ENCODE measurements at places on chromosomes 1 and 21.
A peak's percentile ranks its signal among the peaks of the same experiment; 100 is the strongest.

GRCh38 chr1:185108321-185108720, 48.4 kb downstream of the TRMT1L start:
- no peak for DNase-seq

GRCh38 chr1:230823931-230824381, 44.4 kb downstream of the C1orf198 start:
- DNase-seq = no peak

DNA sequence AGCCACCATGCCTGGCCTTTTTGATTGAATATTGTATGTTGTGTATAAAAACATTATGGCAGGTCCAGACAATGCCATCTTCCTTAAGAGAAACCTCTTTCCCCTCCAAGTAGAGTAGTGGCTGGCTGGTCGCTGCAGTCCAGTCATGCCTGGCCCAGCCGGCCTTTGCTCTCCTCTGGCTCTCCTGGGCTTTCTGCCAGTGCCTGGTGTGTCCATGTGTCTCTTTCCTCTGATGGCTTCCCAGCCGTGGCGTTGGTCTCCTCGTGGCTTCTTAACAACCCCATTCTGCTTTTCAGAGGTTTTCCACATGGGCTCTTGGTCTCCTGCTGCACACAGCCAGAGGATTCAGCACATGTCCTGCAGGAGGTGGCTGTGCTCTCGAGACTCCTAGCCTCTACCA, 58.7 kb downstream of the DIP2A start:
- DNase-seq = no peak

DNA sequence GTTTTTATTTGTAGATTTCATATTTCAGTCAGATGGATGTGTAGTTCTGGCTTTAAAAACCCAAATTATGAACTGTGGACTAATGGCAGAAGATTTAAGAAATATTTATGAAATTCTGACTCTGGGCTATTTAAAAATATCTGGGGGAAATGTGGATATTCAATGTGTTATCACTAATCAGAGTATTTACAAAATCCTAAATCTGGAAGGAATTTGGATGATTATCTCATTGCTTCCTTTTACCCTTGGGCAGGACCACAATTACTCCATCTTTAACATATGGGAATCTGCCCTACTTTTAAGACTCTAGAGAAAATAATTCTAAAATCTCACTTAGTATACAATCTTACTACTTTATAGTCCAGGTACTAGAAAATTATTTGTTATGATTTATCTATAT, 203.2 kb downstream of the PDE4B start:
- DNase-seq = no peak

- no peak for DNase-seq
These were observed 210.0 kb downstream of the PLA2G4A start for GRCh38 chr1:187038784-187039183.

- DNase-seq = no peak
These were observed 11.8 kb upstream of the RPL5 start for GRCh38 chr1:92820024-92820423.

GRCh38 chr1:199742547-199742946, 285.0 kb upstream of the NR5A2 start:
- no peak for DNase-seq

- no peak for DNase-seq
These were observed 98.1 kb upstream of the NRIP1 start for GRCh38 chr21:15162921-15163320.

DNA sequence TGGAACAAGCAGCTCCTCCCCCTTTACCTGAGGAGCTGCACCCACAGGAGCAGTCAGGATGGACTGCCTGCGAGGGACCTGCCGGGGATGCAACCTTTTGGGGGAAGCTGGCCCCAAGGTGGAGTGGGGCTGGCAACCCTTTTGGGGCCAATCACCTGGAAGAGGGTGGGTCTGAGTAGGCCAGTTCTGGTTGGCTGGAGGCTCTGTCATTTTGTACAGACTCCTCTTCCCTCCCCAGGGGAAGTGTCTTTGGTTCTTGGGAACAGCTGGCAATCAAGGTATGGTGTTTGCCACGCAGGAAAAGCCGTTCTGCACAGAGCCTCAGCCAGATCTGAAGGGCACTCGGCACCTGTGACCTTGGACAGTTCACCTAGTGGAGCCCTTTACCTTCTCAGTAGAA, 280 bp upstream of the A3GALT2 start:
- DNase-seq = no peak

DNA sequence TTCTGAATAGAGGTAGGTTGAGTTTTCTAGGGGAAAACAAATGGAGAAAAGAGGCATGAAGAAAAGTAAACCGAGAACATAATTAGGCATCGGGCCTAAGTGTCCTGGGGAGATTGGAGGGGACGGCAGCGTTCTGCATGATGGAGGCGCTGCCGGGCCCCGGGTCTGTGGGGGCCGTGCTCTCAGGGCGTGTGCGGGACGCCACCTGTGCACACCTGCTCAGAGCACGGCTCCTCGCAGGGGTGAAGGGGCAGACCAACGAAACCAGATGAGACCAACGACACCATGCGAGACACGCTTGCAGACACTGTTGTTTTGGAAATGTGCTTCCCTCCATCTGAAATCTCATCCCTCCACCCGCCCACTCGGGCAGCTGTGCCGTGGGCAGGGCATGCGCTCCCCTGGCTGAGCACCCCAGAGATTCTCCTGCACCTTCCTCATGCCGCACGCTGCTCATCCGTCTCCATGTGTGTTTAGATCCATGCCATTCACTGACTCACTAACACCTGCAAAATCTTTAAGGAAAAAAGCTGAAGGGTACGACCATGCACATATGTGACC, 28.2 kb upstream of the TRAPPC10 start:
- no peak for DNase-seq

- no peak for DNase-seq
These were observed 11.6 kb upstream of the ZNF697 start for GRCh38 chr1:119659628-119660027.

DNA sequence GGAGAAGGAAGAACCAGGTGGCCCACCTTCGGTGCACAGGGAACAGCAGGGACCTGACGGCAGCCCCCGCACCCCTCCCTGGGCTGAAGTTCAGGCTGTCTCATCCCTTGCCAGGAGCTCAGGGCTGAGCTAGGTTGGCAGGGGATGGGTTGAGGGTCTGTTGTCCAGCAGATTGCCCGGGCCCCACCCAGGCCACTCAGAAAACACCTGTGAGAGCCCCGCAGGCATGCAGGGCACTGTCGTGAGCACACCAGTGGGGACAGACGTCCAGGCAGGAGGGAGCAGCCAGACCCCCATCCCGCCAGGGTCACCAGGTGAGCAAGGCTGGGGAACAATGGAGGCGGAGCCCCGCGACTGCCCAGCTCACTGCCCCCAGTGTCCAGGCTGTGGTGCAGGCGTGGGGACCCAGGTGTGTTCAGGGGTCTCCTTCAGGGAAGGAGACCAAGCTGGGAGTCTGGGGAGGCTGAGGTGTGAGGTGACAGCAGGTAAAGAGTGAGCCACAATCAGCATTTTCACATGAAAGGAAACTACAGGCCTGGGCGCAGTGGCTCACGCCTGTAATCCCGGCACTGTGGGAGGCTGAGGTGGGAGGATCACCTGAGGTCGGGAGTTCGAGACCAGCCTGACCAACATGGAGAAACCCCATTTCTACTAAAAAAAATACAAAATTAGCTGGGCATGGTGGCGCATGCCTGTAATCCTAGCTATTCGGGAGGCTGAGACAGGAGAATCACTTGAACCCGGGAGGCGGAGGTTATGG, 9.4 kb upstream of the SAMD11 start:
- no peak for DNase-seq

GRCh38 chr1:31576743-31577455, 584 bp downstream of the TINAGL1 start:
- DNase-seq = no peak

GRCh38 chr1:9700340-9700739, 48.8 kb downstream of the PIK3CD start:
- DNase-seq = no peak

DNA sequence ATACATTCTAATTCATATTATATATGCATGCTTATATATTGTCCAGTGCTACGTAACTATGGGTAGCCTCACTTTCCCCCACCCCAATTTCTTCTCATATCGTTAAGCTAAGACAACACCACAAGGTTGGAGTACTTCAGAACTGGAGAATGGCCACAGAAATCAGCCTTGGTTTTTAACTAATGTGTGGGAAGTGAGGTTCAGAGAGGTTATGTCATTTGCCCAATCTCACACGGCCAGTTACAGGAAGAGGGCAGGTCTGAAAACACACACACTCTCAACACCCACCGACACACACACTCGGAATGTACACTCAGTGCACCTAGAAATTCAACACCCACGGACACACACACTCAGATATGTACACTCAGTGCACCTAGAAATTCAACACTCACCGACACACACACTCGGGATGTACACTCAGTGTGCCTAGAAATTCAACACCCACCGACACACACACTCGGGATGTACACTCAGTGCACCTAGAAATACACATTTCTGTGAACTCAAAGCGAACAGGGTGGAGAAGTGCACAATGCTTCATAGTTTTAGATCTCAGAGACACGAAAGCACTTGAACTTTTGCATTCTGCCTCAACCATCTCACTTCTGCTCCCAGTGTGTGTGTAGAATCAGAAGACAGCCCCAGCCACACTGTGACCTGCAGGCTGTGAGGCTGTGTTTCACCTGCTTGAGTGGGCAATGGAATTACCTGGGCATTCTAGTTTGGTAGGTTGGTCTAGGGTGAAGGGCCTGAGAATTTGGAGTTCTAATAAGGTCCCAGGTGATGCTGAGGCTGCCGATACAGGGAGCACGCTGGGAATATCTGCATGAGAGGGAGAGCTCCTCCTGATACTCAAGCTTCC, 170.4 kb downstream of the CLIC6 start:
- DNase-seq = no peak

GRCh38 chr21:40846103-40846502, 855 bp downstream of the DSCAM start:
- DNase-seq = no peak

- peak; percentile 55 for DNase-seq
These were observed 70.3 kb upstream of the TINAGL1 start for GRCh38 chr1:31505911-31506497.

DNA sequence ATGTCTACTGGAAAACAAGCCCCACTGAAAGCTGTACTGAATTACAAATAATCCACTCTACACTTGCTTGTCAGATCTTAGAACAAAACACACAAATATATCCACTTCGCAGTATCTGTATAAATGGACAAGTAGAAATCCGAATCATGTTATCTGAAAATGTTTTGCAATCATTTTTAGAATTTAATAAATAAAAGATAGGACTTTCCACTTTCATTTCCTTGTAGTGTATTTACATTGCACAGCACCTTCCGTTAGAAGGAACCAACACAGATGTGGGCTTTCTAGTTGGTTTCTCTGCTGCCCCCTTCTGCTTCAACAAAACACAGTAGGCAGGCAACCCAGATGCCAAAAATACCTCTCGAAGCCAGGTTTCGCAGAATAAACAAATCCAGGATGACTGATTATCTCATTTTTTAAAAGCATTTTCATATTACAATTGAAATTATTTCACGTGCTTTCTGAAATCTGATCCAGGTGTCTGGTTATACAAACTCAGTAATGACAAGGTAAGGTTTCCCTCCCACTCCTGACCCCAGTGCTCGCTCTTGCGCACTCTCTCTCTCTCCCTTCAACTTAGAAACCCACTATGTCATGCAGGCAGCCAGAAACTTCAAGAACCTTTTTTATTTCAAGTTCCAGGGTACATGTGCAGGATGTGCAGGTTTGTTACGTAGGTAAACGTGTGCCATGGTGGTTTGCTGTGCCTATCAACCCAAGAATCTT, 389.9 kb downstream of the SMYD3 start:
- DNase-seq = peak; percentile 10

DNA sequence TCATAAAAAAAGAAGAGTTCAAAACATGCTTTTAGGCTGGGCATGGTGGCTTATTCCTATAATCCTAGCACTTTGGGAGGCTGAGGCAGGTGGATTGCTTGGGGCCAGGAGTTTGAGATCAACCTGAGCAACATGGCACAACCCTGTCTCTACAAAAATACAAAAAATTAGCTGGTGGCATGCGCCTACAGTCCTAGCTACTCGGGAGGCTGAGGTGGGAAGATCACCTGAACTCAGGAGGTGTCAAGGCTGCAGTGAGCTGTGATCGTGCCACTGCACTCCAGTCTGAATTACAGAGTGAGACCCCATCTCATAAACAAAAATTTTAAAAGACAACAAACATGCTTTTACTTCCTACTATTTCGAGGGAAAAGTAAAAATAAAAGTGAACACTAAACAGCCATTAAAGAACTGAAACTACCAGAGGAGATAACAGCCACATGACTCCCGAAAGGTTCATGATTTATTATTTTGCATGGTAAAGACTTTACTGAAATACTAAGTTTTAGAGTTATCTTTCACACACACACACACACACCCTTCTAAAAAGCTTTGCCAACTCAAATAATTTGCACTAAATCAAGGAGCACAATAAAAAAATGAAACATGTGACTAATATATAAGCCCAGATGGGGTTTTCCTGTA, 48.1 kb downstream of the USP1 start:
- no peak for DNase-seq

GRCh38 chr1:70042090-70042731, 163.2 kb downstream of the LRRC40 start:
- DNase-seq = no peak

DNA sequence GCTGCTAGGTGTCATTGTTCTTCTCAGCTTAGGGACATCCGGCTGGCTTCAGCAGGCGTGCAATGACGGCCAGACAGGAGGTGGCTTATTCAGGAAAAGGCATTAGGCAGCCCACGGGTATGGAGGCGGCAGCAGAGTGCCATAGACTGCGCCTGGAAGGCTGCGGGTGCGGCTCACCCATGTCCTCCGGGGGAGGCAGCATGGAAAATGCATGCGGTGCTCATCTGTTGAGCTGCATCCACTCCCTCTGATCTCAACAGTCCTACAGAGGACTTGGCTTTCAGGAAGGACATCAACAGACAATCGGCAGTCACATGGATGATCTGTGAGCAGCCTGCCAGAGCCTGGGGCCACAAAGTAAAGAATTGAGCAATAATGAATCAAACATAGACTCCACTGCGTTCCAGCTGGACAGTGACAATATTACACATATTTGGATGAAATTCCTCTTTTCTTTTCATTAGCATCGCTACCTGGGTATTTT, 42.9 kb downstream of the UMODL1 start:
- DNase-seq = no peak

- no peak for DNase-seq
These were observed 27.5 kb downstream of the KCND3 start for GRCh38 chr1:111961773-111962565.

DNA sequence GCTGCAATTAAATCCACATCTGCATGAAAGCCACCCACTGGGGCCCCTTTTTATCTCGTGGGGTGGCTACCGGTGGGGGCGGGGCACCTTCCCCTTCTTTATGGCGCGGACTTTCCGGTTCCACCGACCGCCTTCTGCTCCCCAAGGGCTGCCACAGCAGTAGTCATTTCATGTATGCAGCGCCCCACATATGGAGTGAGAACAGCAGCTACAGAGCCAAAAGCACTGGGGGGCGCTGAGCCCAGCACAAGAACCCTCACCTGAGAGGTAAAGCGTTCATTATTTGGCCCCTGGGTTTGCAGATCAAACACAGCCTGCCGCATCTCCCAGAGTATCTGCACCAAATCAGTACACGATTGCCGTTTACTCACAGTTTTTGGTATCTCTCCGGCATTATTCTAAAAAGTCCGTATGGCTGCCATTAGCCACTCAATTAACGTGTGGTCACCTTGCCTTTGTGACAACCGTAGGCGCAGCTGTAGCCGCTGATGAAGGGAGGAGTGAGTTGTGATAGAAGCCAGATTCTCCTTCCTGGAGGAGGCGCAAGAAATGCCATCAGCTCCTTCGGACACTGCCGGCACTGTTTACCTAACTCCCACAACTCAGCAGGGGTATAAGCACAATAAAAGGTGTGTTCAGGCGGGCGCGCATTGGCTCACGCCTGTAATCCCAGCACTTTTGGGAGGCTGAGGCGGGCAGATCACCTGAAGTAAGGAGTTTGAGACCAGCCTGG, 30.4 kb upstream of the CR2 start:
- DNase-seq = no peak
